Activated CD4-positive, alpha-beta T cell treated with anti-CD3 and anti-CD28 coated beads, Interleukin-2, Interleukin-6, amounts not matched to agents 100 ng/mL and 50 ng/mL, durations not matched to agents 16 hours and 8 hours (primary cell): ENCODE measurements at places on chromosomes 7 and 10.
A peak's percentile ranks its signal among the peaks of the same experiment; 100 is the strongest.

DNA sequence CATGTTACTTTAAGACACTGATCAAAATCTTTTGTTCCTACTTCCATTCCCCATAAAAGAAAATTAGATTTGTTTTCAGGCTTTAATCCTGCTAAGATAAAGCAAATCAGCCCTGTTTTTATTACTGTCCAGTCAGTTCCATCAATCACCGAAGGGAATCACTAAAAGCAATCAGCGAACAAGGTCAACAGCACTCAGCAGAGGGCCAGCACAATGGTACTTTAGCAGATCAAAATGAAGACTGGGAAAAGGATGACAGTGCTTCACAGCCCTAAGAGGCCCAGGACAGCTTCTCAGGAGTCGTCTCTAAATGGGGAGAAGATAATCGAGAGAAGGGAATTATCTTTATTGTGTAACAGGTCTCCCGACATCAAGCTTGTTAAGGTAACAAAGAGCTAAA, 32.7 kb downstream of the SEM1 start:
- DNase-seq: no peak

DNA sequence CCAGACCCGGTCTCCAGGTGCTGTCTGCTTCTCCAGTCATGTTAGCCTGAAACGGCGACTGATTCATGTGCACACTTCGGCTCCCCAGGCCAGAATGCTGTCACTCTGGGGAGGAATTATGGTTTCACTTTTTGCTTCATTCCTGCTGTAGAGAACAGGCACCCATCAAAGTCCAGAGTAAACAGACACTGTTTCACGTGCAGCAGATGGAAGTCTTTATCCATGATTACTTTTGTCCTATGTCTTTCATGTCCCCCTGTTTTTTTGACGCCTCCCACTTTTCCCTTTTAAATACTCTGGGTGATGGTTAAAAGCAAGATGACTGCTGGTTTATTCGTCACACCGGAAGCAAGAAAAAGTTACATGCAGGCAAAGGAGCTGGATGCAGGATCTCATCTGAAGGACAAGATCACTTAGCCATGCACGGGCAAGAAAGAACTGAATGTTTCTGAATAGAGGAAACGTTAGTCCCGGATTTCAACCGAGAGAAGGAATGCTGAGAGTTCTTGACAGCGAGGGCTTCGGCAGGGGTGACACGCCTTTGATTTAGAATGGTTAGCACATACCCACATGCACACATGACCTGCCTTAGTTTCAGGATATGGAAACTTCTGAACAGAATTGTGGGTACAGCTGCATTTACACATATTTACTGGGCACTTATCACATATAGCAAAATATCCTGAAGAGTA, 250.0 kb upstream of the KLF6 start:
- peak; percentile 36 for DNase-seq

GRCh38 chr7:99559175-99559915, 903 bp downstream of the ZNF655 start:
- DNase-seq: no peak

DNA sequence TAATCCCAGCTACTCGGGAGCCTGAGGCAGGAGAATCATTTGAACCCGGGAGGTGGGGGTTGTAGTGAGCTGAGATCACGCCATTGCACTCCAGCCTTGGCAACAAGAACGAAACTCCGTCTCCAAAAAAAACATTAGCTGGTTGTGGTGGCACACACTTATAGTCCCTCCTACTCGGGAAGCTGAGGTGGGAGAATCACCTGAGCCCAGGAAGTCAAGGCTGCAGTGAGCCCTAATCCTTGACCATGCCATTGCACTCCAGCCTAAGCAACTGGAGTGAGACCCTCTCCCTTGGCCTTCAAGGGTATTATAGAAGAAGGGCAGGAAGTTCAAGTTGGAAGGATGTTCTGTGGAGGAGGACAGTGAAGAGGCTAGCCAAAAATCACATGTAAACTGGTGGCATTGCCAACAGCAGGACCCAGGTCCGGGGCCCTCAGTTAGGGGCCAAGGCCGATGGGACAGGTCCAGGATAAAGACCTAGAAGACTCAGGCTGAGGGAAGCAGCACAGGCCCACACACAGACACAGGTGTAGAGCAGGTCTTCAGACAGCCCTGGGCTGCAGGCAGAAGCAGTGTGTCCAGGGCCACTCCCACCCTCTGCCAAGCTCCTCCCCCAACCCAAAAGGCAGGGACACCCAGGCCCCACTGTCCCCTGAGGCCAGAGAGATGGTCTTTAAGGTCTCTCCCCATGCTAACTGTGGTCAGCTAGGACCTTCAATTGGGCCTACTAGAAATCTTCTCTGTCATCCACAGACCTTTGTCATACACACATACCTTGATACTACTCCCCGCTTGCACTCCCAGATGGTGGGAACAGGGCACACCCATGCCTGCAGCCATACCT, 8.4 kb upstream of the SAMD8 start:
- no peak for DNase-seq

DNA sequence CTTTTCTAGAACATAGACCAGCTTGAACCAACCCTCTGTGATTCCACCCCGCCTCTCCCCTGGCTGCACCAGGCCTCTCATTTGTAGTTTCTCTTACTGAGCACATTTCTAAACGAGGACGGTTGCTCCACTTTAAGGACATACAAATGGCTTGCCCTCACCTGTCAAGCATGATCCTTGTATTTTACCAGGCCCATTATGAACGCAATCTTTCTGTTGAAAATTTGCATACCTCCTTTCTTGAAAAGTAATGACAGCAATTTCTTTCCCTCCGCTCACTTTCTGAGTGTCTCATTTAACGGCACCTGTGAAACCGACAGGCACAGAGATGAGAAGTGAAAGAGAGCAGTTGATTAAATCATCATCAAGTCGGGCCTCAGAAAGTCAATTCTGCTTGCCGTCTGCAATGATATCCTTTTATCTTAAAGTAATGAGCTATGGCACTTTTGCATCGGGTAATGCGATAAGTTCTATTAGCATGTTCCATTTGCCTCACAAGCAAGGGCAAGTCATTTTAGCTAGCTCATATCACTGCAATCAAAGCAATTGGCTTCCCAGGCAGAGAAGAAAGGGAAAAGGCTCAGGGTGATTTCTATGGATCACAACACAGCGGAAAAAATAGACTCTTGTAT, 705.6 kb upstream of the GALNT17 start:
- no peak for DNase-seq

DNA sequence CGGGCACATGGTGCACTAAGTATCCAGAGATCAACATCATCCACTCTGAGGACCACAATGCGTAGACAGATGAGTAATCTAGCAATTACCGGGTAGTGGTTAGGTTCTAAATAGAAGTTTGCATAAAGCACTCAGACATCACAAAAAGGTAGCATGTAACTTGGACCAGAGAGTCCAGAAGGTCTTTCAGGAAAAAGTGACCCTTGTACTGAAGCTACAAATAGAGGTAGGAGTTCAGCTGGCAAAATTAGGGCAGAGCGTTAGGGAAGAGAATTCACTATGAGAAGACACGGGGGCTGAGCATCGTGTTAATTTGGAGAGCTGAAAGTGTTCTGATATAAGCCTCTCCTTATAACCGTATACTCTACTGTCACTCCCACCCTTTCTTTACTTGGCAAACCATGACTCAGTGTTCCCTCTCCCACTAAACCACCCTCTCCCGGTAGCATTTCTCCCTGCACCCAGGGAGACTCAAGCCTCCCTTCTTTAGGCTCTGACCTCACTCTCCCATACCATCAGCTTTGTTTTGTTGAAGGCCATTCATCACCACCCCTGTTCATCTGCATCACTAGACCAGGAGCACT, 222.2 kb upstream of the FZD1 start:
- no peak for DNase-seq

GRCh38 chr7:1024876-1025742, 19.2 kb upstream of the GPR146 start:
- DNase-seq: no peak

DNA sequence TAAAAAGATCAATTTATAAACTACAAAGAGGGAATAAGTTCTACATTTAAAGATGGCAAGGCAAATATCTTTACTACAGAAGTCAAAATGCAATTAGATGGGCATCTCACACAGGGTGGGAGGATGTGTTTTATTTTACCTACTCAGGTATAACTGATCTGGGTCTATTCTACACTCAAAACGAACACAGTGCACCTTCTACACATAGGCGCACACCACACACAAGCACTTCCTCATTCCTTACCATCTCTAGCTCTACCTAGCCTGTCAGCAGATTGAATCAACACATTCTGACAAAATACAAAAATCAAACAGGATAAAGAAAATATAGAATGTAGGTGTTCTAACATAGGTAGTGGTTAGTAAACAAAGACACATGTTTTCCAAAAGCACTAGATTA, 64.8 kb downstream of the SGCE start:
- DNase-seq: no peak

GRCh38 chr7:115635876-115636275, 394.7 kb downstream of the TFEC start:
- no peak for DNase-seq

DNA sequence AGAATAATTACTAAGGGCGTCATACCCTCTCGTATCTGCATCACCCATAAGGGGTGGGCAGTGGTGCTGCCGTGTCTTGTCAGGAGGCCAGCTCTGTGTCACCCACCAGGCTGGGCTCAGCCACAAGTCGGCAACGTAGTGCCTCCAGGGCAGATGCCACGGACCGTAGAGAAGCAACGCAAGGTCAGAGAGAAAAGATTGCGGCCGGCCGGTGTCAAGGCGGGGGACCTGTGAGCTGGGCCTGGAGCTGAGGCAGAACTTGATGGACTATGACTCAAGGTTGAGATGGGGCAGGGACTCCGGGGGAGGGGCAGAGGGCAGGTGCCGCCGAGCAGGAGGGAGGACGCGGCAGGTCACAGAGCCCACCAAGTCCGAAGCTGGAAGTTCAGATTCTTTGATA, 29.5 kb downstream of the FOXK1 start:
- no peak for DNase-seq

GRCh38 chr7:108012499-108013430, 9.8 kb upstream of the LAMB1 start:
- no peak for DNase-seq

DNA sequence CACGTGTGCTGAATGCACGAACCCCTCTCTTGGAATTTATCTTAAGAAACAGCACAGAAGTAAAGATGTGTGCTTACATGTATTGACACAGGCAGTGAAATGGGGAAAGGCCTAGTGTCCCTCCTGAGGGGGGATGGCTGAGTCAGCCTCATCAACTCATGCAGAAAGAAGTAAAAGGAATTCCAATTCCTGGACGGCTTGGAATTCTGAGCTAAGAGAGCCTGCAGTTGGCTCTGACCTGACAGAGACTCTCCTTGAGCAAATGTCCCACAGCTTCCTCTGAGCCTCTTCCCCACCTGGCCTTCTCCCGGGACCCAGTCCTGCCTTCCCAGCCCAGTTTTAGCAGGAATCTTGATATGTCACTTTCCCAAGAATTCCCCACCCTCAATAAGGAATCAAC, 542.4 kb upstream of the ADARB2 start:
- DNase-seq: no peak

DNA sequence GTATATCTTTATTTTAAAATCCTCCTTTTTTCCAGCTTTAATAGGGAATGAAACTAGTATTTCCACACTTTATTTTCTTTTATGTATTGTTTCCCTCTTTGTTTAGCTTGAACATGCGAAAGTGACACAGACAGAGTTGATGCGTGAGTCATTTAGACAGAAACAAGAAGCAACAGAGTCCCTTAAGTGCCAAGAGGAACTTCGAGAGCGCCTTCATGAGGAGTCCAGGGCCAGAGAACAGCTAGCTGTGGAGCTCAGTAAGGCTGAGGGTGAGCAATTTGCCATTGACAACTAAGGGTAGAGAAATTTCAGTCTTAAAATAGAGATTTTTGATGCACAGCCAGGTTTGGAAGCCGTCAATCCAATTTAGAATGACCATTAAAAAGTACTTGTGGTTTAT, 73.1 kb downstream of the CYP51A1 start:
- DNase-seq: peak; percentile 8

DNA sequence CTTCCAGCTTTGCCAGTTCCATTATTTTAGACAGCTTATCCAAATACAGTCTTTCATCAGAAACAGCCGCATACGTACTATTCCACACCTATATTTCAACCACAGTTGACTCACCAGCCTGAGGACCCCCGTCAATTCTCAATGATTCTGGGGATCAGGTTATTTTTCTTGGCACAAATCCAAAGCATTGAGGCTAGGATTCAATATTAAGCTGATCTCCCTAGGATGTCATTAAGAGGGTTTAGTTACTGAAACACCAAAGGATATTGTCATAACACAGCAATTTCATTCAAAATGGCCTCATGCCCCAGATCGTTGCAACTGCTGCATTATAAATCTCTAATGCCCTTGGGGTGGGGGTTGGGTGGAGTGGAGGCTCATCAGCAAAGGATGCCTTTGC, 214.6 kb downstream of the PTEN start:
- no peak for DNase-seq

DNA sequence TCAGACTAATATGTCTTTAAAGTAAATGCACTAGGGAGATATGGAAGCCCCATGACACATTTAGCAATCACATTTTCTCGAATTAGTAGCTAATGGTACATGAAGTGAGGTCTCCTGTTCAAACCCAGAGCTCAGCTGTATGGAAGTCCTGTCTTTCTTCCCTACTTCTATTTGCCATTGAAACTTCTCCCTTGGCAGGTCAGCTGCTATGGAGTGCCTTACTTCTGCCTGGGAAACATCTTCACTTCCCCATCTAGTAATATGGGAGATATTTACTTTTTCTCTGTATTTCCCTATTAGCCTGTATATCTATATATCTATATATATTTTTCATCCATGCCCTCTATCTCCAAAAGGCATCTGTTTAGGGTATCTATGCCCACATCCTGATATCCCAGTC, 225.3 kb upstream of the INHBA start:
- no peak for DNase-seq

GRCh38 chr10:71697938-71698709, 21.5 kb downstream of the C10orf105 start:
- peak; percentile 64 for DNase-seq
